Gastroesophageal sphincter (tissue), 4 donors: ENCODE measurements at places on chromosomes 1 and 21.

- peak; percentile 34 for ATAC-seq
Observed at GRCh38 chr1:104932030-104932915, 1182.6 kb downstream of the AMY1C start.

DNA sequence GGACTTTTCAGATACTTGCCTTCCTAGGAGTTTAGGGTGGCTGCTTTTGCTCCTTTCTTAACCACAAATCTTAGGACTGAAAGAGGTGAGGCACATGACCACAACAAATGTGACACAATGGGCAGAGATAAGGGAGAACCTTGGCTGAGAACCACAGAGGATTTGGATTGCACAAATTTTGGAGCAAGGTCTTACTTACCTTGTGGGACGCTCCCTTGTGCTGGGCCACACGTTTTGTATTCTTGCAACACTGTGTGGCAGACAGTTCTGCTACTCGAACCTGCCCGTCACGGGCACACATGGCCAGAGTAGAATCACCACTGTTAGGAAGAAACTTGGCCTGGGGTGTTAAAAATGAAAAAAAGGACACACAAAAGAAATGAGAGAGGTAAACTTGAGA lies 23.9 kb downstream of the DCAF8 start:
- ATAC-seq, result no peak

GRCh38 chr1:51172811-51173210 lies 63.3 kb upstream of the RNF11 start:
- ATAC-seq, result no peak

- no peak for ATAC-seq
Observed at GRCh38 chr1:168370586-168370985, 89.9 kb downstream of the TBX19 start.

DNA sequence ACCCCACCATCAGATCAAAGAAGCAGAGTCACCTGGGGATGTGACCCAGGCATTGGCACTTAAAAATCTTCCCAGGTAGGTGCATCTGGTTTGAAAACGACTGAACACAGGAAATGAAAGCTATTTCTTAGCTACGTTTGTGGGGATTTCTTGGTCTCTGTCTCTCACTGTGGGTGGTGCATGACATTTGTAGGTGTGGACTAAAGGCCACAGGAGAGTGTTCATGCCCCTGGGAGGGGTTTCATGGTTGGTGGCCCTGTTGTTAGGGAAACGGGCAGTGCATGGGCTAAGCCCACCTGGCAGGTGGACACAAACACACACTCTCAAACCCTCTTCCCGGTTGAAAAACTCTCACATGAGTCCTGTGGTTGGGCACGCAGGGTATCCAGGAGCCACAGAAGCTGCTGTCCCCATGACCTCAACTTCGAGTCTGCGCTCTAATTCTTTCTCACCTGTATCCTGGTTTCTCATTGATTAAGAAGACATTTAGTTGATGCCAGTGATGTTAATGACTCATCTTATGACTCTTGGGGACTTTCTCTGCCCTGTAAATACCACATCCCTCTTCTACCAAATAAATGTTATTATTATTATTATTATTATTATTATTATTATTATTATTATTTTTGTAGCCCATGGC lies 119.4 kb downstream of the MRPS6 start:
- ATAC-seq, result no peak

DNA sequence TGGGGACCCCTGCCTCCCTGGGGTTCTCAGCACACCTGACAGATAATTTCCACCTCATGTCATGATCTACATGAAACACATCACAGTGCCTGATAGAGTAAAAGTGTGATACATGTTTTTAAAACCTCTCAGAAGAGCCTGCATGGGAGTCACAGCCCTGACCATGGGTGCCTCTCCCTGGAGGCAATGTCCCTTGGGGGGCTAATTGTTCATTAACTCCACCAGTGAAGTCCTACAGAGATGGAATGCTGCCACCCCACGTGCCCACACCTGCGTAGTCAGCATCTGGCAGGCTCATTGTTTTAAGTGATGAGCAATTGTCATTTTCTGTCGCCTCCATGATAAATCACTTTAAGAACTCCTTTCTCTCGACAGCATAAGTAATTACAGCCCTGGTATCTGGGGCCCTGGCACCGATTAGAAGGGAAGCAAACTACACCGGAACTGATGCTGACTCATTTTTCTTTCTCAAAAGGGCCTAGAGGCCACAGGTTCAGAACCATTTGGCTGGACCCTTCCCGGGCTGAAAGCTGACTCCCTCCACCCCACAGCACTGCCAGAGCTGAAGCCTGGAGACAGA lies 109.6 kb upstream of the GJB5 start:
- ATAC-seq, result no peak

DNA sequence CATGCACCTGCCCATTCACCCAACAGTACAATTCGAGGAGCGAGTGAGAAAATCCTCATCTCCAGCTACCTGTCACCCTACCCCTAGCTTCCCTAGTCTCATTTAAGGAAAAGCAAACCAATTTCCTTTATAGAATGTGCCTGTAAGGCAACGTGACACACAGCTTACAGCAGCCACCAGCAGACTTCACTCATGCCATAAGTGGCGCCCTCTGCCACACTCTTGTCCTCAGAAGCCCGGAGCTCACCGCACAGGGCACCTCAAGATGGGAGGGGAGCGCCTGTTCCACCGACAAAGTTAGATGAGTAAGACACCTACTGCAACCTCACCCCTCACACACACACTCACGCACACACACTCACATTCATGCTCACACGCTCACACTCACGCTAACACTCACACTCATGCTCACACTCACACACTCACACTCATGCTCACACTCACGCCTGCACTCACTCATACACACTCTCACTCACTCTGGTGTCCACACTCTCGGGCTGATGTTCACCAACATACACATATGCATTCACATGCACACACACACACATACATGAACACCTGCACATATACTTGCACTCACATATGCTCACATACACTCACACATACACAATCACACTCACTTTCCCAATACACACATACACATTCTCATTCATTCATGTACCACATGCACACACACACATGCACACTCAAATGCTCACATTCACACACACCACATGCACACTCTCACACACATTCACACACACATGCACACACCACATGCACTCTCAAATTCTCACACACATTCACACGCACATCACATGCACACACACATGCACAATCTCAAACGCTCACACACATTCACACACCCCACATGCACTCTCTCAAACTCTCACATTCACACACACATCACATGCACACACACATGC lies 170.7 kb downstream of the PSMG1 start:
- ATAC-seq, result no peak

- no peak for ATAC-seq
Observed at GRCh38 chr1:50427086-50427817, 4.0 kb upstream of the DMRTA2 start.

DNA sequence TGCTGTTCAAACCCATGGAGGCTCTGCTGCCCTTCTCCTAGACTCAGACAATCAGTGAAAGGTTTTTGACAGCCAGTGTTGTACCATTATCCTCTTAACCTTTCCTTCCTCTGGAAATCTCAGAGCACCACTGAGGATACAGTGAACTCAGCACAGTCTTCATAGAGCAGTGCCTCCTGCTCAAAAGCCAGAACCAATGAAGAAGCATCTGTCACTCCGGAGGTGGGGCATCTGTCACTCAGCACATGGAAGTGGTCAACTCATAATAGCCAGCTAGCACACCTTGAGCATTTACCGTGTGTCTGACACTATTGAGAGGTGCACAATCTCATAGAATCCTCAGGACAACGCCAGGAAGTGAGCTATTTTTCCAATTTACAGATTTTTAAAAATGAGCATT lies 62.4 kb downstream of the NMNAT2 start:
- ATAC-seq, result no peak

DNA sequence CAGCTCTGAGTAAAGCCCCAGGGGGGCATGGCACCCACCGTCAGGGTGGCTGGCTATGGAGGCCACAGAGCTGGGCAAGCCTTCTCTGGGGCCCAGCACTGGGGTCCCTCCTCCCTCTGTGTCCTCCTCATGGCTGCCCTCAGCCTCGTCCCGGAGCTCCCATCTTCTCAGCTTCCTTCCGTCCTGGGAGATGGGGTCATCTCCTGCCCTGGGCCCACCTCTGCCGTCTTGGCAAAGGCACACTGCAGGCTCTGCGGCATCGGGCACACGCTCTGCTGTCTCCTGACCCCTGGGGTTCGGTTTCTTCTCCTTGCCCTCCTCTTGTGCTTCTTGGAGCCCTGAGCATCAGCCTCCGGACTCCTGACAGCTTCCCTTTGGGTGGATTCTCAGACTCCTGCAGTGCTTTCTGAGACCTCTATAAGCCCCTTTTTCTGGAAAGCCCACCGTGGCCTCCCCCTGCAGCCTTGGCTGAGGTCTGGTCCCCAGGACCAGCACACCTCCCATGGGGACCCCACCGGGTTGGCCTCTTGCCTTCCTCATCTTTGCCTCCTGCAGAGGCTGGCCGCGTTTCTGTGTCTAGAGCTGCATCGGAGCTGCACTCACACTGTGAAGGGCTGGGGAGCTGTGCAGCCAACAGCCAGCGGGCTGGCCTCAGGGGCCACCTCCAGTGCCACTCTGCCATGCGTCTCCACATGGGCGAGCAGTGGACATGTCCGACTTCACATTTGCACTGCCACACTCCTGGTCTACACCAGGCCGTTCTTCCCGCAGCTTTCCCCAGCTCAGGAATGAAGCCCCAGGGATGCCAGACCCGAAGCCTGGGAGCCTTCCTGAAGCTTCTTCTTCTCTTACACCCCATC lies 11.6 kb downstream of the UMODL1 start:
- no peak for ATAC-seq

GRCh38 chr1:204627436-204627835 lies 58.1 kb downstream of the LRRN2 start:
- peak; percentile 28 for ATAC-seq

GRCh38 chr1:213414911-213415310 lies 363.9 kb downstream of the RPS6KC1 start:
- ATAC-seq, result no peak

- ATAC-seq, result no peak
Observed at GRCh38 chr1:72526926-72527325, 244.6 kb upstream of the NEGR1 start.

- no peak for ATAC-seq
Observed at GRCh38 chr1:116513956-116514355, 56.9 kb downstream of the CD58 start.

DNA sequence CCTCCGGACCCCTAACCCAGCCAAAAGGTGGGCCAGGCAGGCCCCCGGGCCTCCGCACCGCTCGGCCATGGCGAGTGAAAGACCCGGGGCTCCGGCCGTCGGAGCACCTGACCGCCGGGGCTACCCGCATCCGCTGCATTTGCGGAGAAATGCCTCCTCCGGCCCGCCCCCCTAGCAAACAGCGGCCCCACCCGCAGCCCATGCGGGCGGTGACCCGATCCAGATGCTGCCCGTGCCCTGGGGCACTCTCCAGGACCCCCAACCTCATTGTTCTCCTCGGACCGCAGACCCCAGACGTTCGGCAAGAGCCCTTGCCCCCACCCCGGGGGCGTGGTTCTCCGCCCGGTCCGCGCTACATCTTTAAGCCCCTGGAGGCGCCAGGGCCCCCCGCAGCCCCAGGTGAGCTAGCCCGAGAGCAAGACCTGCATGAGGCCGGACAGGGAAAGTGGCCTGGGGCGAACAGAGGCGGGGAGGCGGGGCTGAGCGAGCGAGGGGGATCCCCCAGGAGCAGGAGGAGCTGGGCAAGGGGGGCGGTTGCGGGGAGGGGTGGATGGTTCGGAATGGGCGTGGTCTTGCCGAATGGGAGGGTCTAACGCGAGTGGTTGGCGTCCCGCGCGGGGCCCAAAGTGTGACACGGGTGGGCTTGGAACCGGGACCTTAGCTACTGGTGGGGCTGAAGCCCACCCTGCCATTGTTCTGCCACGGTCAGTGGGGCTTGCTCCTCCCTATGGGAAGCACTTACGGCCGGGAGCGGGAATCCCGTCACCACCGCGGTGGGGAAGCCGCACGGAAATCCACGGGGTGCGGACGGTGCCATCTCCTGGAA lies 6.3 kb upstream of the CRYBG2 start:
- ATAC-seq, result no peak

DNA sequence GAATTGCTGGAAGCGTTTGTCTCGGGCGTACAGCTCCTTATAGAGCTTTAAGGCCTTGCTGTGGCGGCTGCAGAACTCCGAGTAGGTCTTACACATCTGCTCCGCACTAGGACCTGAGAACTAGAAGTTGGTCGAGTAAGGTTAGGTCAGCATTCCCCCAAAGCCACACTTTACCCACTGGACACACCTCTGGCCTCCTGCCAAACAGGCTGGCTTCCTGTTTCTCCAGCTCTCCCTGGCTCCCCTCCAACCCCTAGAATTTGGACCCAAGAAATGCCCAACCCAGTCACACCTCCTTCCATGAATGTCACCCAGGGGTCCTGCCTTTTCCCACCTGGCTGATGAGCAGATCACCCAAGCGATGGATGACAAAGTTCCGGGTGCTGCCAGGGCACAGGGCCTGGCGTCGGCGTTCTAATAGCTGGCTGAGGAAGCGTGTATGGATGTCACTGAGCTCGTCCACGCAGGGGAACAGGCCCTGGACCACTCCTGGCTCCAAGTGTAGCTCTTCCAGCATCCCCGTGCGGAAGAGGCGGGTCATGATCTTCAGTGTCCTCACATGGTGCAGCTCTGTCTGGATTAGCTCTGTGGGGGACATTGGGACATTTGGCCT lies 15.6 kb downstream of the ARHGEF2 start:
- ATAC-seq, result no peak

GRCh38 chr21:31084689-31085088 lies 46.4 kb upstream of the KRTAP19-8 start:
- ATAC-seq, result no peak

DNA sequence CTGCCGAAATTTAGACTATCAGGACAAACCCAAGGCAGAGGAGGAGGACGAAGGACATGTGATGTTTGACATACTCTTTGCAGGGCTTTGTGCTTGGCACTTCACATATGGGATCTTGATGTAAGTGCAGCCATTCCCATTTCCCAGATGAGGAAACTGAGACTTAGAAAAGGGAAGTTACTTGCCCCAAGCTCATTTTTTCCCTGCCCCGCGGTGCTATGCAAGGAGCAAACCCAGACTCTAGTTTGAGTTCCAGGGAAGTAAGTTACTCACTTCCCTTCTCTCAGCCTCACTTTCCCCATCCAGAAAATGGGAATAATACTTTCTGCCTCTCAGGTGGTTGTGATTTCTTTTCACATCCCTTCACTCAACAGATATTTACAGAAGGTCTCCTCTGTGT lies 4.5 kb upstream of the FOXO6 start:
- ATAC-seq, result no peak

DNA sequence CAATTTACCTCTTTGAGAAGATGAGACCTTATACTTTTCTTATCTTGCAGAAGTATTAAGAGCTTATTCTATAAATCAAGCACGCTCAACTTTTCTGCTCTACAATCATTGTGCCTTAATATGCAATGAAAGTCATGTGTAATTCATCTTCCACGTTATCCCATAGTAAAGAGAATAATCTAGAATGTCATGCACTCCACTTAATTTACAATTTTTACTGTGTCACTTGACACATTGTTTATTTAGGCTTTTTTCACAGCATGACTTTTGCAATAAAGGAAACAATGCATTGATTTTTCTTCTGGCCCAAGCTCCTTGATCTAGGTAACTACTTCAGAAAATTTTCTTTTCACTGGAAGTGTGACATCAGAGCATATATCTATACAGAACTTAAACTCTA lies 290.9 kb downstream of the HHIPL2 start:
- no peak for ATAC-seq
